ENCODE measurements at places on chromosomes 3 and 15.

GRCh38 chr3:158974904-158975303, 173.1 kb downstream of the MFSD1 start:
- DNase-seq: no peak

DNA sequence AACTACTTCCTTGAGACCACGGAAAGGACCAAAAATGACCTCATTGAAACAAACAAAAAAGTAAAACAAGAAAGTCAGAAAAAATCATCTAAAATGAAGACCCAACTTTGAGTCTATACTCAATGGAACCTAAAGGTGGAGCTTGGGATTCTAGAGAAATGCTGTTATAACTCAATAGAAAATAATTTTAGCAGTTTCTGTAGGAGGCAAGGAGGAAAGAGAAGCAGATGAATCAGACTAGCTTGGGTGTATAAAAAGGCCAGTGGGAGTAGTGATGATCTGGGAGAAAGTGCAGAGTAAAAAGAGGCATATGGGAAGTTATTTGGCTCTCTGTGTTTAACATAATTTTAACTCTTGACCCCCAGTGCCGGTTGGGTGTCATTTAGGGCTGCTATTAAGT, 94.4 kb downstream of the TMCO5A start:
- no peak for DNase-seq

DNA sequence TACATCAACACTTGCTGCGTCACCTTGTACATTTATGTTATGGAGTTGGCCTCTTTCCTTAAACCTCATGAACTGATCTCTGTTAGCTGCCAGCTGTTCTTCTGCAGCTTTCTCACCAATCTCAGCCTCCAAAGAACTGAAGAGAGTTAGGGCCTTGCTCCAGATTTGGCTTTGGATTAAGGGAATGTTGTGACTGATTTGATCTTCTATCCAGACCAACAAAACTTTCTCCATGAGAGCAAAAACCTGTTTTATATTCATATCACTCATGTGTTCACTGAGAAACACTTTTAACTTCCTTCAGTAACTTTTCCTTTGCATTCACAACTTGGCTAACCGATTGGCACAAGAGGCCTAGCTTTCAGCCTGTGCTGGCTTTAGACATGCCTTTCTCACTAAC, 1156.0 kb upstream of the CADM2 start:
- no peak for DNase-seq

DNA sequence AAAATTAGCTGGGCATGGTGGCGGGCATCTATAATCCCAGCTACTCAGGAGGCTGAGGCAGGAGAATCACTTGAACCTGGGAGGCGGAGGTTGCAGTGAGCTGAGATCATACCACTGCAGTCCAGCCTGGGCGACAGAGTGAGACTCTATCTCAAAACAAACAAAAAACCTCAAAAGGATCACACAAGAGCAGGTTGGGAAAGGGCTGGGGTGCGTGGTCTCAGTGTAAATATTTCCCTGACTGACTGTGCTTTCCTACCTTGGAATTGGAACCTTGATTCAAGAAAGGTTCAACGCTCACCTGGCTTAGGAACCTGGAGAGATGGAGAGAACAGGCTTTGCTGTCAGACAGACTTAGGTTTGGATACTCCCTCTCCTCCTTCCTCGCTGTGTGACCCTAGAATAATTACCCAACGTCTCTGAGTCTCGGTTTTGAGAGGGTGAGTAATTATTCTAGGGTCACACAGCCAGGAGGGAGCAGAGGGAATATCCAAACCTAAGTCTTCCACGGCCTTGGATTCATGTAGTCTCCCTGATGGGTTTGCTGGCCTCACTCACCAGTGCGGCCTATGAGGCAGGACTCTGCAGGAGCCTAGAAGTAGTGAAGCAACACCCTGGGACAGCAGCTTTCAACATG, 24.6 kb downstream of the CYP19A1 start:
- no peak for DNase-seq

- DNase-seq: peak; percentile 42
Measured at GRCh38 chr15:70474471-70475406, 288.6 kb downstream of the UACA start.

- DNase-seq: no peak
Measured at GRCh38 chr3:189789432-189789831, 158.2 kb downstream of the TP63 start.

DNA sequence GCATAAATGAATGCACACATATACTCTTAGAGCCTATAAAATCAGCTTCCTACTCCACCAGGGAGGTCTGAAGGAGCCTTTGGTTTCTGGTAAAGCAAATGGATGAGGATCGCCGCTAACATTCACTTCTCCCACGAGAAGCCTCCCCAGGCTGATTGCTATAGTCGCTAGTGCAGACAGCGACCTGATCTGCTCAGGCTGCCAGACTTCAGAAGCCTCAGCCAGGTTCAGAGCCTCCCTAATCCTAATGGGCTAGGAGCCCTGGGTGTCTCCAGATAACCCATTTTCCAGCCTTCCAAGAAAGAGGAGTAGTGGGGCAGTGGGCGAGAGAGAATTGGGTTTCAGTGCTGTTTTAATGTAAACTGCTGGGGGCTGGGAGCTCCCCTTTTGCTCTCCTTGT, 35.4 kb downstream of the TPM1 start:
- no peak for DNase-seq

DNA sequence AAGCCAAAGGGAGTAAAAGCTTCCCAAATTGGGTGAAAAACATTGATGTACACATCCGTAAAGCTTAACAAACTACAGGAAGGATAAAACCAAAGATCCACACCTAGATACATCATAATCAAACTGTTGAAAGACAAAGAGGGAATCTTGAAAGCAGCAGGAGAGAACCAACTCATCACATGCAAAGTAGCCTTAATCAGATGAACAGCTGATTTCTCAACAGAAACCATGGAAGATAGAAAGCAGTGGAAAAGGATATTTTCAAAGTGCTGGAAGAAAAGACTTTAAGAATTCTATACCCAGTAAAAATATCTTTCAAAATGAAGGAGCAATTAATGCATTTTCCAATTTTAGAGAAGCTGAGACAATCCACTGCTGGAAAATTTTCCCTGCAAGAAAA, 36.8 kb downstream of the CHRNA7 start:
- no peak for DNase-seq

DNA sequence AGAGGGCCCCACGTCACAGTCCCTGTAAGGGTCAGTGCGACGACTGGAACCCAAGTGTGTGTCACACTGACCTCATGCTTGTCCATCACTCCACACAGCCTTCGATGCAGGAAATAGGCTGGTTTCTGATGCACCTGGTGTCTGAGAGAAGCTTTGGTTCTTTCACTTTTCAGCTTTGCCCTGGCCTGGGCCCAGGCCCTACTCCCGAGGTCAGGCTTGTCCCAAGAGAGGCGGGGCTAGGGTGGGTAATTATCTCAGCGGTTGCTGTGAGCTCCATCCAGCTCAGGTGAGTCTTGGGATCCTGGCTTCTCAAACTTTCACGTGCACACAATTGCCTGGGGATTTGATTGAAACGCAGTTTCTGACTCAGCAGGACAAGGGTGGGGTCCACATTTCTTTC, 19.6 kb upstream of the CHRNB4 start:
- no peak for DNase-seq

DNA sequence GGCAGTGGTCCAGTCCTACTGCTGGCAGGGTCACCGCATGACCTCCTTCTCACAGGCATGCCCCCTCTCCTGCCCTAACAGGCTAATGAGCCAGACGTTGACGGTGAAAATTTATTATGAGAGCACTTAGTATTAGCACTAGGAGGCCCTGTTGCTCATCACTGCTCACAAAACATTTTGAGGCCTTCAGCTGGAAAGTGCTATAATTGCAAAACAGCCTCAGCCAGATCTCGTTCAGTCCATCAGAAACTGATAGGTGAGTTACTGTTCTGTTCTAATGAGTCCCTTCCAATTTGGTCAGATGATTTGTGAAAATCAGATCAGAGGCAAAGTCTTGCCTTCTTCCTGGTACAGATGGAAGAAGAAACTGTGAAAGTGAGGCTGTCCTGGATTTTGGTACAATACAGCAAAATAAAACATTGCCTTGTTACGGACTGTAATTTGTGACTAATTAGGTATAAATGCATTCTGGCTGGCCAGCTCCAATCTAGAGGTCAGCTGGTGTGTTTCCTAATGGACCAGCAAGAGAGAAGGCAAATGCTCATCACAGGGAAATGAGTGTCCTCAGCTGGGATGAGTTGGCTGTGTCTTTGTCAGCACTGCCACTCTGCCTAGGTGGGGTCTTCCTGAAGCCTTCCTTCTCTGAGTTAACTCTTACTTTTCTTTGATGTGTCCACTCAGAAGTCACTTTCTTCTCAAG, 316.8 kb downstream of the CHST2 start:
- no peak for DNase-seq

DNA sequence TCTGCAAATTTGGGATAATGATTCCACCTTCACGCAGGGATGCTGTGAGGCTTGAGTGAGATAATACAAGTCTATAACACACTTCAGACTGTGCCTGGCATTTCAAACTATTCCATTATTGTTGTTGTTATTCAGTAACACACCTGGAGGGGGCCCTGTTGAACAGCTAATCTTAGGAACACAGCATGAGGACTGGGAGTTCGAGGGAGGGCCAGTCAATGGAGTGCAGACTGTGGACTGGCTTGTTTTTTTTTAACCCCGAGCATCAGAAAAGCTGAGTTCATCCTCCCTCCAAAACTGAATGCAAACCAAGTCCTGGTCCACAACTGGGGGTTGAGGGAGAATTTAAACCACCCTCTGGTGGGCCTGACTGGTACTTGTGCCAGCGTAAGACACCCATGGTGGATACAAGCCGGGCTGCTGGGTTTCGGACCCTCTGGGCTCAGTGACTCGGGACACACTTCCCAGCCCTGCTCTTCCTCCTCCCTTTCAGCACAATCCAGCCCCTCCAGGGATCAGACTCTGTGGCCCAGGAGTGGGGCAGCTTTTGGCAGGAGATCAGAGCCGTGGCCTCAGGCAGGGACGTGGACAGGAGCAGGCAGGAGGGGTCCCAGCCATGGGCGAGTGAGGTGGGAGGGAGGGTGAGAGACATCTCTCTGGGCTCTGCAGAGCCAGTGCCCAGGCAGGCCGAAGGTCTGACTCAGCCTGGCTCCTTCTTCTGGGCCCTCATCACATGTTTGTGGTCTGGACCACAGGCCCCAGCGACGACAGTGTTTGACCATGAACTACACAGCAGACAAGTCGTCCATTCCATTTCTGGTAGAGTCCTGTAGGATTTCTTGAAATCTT, 36.3 kb upstream of the MEX3B start:
- no peak for DNase-seq

- DNase-seq: no peak
Measured at GRCh38 chr3:142366434-142366833, 81.4 kb downstream of the XRN1 start.

DNA sequence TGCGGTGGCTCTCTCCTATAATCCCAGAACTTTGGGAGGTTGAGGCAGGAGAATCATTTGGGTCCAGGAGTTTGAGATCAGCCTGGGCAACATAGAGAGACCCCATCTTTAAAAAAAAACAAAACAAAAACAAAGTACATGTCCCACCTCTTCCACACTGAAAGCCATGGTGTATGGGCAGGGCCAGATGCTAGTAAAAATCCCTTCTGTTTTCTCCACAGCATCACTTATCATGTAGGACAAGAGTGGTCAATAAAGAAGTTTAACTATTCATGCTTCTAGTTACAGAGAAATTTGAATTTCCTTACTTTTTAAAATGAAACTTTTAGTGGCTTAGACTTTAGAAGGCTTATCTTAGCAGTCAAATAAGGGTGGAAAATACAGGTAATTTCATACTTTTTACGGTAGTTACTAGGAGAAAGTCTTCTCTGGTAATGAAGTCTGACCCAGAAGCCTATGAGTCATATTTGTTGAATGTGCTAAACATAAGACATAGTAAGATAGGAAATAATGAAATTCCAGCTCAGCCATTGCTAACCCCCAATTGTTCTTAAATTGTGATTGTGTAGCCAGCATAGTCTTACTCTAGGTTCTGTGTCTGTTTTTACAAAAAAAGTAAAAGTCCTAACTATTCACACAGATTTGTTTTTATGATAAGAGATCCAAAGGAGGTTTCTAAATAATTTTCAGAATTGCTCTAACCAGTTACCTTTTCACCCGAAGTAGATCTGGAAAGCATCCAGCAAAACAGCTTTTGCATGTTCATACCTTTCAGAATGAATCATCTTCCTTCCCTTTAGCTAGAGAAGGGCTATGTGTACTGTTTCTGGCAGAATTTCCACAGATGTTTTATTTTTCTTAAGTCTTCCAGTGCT, 16.4 kb upstream of the ZNF609 start:
- peak; percentile 54 for DNase-seq

- DNase-seq: no peak
Measured at GRCh38 chr15:90596943-90597342, 67.2 kb downstream of the CRTC3 start.
